Stimulated activated CD4-positive, alpha-beta T cell treated with anti-CD3 and anti-CD28 coated beads, Interleukin-15, amount 100 ng/mL, for 48 hours (primary cell): ENCODE measurements at places on chromosomes 2 and 18.

GRCh38 chr18:55302167-55302833 is 285.7 kb downstream of the TCF4 start:
- DNase-seq, result no peak

DNA sequence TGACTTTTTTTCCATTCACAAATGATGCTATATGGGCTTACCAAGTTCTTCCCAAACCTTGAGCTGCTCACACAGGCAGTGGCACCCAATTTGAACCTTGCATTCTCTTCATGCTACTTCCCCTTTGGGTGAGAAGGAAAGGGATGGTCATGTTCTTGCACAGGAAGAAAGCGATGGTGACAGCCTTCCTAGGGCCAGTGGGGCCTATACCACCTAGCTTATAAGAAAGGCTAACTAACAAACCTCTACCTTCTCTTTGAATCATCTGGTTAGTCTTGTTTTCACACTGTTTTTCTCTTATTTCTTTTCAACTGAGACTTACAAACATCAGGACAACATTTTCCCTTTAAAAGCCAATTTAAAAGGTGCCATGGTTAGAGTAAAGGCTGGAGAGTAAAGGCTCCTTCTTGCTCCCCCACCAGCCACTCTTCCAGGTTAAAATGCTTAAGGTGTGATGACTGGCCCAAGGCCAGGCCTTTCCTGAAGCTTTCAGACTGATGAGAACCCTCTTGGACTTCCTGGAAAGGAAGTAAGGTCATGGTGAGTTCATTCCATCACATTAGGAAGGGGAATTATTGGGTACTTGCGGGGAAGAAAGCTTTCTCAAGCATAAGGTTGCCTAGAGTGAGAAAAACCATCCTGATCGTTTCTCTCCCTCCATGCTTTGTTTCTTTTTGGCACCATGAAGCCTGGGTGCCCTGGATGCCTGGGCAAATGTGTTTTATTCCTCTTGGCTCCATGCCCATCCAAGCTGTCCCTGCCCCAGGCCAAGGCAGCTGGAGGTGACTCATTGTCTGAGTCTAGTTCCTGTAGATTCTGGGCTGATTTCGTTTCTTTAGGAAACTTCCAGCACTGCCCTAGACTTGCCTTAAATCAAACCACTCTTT is 41.4 kb upstream of the ITGB6 start:
- DNase-seq, result no peak

DNA sequence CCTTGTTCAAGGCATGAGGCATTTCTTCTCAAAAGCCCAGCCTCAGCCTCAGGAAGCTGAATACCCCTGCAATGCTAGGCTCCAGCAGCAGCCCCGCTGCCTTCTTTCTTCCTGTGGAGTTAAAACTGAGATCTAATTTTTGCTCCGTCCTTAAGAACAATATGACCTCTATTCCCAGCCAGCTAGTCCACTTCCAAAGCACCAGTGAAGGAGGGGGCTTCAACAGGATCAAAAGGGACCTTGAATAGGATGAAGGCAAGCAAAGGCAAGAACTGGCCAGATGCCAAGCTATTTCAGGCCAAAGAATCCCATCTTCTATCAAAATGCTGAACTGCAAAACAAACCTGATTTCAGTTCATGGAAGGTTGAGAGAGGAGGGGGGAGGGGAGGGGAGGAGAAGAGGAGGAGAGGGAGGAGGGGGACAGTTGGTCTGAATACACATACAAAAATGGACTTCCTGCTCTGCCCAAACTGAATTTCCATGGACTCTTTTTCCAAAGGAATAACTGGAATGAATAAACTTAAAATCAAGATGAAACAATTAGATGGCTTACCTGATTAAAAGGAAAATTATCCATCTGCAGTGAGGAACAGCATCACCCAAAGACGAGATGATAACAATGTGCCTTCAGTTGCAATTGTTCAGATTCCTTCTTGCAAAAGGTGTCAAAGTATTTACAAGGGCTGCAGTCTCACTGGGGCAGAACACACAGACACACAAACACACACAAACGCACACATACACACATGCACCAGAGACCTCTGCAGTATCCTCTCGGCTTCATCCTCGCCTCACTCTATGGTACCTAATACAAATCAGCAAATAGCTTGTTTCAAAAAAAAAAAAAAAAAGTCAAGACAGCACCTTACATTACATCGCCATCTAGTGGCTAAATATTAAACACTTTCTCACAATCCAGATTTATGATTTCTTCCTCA is at the start of gene SCN1A:
TSS of gene SCN1A (minus strand) at position 804 of the 939 bp plus-strand sequence. CDS start 54,399 bp downstream, outside the sequence.
- no peak for DNase-seq

- no peak for DNase-seq
These were observed 168.1 kb downstream of the AFF3 start for GRCh38 chr2:99974275-99974674.

GRCh38 chr2:29657674-29658073 is 263.7 kb downstream of the ALK start:
- no peak for DNase-seq

- no peak for DNase-seq
These were observed 40.3 kb downstream of the PDIA6 start for GRCh38 chr2:10772201-10772867.

DNA sequence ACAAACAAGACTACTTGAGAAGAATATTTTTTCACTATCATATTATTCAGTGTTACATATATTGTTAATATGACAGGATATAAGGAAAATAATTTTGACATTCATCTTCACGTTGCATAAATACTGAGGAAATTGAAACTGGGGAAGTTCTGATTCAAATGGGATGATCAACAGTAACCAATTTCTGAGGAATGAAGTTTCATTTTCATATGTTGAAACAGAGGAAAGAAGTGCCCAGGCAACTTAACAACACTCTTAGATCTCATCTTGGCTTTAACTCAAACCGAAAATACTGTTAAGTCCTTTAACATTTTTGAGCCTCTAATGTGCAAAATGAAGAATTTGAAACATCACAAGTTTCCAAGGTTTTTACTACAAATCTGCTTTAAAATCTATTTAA is 612.2 kb upstream of the VRK2 start:
- DNase-seq, result no peak

DNA sequence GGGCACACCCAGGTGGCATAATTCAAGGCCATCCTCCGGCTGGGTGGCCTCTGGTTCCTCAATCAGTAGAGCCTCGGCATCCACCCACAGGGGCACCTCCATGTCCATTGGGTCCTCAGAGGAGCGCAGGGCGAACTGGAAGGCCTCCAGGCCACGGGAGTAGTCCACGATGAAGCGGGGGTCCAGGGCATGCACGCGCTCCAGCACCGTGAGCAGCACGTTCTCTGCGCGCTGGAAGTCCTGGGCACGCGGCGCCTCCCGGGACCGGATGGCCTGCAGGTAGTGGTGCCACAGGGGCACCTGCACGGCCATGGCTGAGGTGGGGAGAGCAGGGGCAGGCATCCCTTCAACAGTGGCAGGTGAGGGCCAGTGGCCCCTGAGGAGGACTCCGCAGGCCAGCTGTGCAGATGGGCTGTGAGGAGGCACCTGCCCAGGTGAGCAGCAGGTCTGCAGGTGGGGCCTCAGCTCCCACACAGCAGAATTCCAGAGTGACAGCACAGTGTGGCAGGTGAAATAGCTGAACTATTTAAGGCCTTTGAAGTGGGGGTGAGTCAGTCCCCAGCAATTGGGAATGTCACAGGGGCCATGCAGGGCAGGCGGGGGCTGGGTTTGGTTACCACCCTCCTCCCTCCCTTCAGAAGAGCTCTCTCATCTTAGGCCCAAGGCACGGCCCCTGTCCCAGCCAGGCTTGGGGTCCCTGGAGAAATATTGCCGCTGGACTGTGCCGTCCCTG is at the start of gene MAB21L4:
TSS of gene MAB21L4 (minus strand) at position 501 of the 733 bp plus-strand sequence. CDS start at position 342, 159 bp downstream.
- DNase-seq, result no peak

DNA sequence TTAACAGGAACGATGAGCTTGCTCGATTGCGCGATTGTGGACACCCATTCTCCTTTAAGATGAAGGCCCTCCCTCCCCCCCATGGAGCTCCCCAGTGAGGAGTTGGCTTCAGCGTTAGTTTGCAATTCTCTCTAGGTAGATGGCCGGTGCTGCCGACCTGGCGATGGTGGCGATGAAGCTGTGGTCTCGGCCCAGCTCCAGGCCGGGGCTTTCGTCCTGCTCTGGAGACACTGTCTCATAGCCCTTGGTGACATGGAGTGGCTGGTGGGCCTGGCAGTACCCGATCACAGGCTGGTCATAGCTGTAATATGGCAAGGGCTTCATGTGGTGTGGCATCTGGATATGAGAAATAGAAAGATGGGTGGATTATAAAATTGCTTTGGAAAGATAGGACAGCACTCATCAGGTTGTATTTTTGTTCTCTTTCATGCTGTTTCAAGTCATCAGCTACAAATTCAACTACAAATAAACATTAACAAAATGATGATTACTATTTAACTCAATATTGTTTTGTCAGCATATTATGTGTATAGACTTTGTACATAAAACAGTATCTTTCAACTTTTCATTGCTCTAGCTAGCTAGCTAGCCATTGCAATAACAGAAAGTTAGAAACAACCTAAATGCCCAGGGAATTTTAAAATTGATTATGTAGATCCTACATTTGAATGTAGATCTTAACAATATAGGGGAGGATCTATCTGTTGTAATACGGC is 773.4 kb downstream of the LRRTM4 start:
- DNase-seq, result no peak

- no peak for DNase-seq
These were observed 251.7 kb downstream of the NDUFA10 start for GRCh38 chr2:239773228-239774141.

- no peak for DNase-seq
These were observed 14.9 kb upstream of the GALR1 start for GRCh38 chr18:77234504-77235365.

- DNase-seq, result no peak
These were observed 391.4 kb downstream of the DCDC2C start for GRCh38 chr2:4094743-4095142.

- DNase-seq, result no peak
These were observed 229.4 kb downstream of the HAUS1 start for GRCh38 chr18:46333431-46334135.

DNA sequence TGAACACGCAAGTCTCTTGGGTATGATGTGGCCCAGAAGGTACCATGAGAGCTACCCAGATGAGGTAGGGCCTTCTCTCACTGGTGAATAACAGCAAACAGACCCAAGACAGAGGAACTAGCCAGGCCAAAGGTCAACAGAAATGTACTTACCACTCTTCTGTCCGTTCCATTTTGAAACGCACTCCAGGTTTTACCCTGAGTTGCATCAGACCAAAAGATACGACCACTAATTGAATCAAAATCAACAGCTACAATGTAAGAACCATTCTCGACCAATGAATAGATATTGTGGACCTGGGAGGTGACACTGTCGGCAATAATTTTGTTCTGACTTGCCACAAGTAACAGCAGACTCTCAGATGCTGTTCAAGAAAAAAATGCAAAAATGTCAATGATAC is 124.4 kb downstream of the LRP2 start:
- no peak for DNase-seq

GRCh38 chr2:235217846-235218245 is 266.0 kb downstream of the SH3BP4 start:
- DNase-seq, result no peak

DNA sequence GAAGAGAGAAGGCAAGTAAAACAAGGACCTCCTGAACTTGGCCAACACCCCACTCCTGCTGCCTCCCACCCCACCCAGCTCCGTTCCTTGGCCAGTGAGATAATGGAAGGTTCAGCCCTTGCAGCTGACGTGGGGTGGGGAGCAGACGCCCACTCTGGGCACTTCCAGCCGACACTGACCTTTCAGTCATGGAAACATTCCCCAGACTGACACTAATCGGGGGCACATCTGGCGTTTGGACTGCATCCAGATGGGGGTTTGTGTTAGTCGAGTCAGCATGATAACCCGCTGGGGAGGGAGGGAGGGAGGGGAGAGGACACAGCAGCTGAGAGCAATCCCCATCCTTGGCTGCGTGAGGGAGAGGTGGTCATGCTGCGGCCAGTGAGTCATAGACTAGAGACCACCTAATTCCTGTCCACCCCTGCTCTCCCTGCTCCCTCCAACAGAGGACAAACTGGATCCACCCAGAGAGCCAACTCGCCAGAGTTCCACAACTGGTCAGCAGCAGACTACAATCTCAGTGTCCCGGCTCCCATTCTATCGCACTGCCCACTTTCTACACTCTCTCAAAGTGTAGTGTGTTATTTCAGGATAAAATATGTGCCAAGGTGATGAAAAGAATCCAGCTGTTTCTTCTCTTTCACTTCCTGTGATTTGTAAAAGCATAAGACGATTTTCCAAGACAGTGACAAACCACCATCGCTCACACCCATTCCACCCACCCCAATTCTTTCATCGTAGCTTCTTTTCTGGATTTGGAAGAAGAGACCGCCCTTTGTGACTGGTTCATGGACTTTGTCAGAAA is 115.4 kb upstream of the PKDCC start:
- DNase-seq, result no peak

DNA sequence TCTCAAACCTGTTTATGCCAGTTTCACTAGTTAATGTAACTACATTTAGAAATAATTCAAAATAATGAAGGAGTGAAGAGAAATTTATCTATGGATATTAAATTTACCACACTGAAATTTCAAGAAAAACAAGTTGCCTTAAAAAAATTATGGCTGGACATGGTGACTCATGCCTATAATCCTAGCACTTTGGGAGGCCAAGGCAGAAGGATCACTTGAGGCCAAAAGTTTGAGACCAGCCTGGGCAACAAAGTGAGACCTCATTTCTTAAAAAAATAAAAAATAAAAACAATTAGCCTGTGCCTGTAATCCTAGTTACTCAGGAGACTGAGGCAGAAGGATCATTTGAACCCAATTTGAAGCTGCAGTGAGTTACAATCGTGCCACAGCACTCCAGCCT is 29.9 kb downstream of the HDLBP start:
- DNase-seq, result no peak

- DNase-seq, result no peak
These were observed 16.6 kb upstream of the ZNF396 start for GRCh38 chr18:35393716-35394115.

DNA sequence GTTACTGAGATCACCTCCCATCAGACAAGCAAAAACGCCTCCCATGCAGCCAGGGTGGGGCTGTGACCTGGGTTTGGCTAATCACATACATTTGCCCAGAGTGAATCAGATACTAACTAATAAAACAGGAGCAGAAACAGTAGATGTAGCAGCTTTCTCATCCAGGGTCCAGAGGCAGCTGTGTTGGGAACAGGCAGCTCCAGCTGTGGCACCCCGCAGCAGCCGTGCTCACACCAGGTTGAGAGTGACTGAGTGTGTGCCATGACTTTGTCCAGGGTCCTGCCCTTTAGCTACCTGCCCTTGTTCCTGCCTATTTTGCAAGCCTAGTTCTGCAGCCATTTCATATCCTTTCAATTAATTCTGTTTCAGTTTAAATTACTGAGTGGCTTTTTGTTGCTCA is 20.5 kb downstream of the DDX18 start:
- DNase-seq, result no peak
